ENCODE measurements at places on chromosomes 2 and 18.

- no peak for DNase-seq
These were observed 42.7 kb downstream of the ODC1 start for GRCh38 chr2:10405448-10405847.

DNA sequence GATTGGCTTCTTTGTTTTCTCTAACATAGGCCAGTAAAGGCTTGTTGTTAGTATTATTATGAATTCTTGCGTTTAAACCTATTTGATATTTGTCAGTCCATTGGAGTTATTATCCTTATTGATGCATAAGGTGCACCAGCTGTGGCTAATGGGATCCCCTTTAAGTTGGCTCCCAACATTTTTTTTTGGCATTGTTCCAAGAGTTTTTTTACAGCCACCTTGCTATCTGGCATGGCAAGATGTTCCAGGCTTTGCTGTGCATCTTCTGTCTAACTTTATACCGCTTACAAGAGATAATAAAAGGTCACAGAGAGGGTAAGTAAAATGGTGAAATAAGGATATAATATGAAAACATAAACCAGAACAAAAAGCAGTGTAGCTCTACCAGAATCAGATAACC is 157.5 kb upstream of the TACR1 start:
- no peak for DNase-seq

DNA sequence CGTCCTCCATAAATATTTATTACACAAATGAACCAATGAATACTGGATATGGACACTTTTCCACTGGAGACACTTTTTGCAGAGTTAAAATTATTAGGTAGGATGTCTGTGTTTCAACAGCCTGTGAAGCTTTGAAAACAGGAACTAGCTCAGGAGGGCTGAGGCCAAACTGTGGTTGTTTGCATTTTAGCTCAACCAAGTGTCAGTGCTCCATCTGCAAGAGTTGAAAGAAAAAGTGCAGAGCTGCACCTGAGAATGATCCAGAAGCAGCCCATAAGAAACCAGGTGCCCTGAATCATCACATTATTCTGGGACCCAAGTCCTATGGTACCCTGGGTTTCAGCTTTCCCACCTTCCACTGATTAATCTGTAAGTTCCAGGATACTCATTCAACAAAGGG is 180.4 kb downstream of the TRIB2 start:
- no peak for DNase-seq

DNA sequence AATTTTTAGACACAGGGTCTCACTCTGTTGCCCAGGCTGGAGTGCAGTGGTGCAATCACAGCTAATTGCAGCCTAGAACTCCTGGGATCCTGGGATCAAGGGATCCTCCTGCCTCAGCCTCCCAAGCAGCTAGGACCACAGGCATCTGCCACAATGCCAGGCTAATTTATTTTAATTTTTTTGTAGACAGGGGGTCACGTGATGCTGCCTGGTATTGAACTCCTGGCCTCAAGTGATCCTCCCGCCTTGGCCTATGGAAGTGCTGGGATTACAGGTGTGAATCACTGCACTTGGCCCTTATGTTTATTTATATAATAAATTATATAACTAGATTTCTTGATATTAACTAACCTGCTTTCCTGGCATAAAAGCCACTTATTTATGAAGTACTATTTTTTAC is 1081.7 kb upstream of the FANCL start:
- no peak for DNase-seq

DNA sequence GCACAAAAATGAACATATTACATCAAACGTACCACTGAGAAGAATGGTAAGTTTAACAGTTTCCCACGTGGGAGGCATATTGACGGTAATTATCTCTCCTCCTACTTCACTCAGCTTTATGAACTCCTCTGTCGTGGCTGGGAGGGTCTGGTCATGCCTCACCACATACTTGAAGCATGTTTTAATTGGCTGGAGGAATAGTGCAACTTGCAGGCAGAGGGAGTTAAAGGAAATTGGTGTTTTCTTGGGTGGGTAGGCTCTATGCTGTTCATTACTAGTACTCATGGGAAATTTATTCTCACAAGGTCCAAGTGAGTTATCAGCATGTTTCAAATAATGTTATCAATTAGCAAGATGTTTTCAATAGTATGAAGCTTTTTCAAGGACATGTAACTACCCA is 767.0 kb downstream of the PLCL1 start:
- DNase-seq: no peak

DNA sequence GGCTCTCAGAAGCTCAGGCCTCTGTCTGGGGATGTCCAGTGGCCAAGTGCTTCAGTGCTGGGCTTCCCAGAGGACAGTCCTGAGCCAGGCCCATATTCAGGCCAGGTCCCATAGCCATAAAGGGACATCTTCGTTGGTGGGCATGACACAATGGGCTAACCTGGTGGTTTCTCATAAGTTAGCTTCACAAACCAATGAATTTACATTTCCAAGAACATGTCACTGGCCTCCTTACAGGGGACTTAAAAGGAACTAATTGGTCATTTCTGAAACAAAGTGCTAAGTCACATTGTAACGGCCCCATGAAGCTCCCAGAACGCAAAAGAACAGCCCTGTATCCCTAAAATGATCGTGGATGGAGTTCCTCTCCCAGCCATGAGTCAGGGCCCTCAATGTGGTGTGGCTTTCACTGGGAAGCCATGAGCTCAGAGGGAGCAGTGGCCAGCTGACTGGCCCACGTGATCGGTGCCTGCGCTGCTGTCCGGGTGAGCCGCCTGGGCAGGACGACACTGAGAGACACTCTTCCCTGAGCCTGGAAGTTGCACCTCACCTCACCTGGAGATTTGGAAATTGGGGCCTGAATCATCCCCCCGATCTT is 163.7 kb upstream of the APCDD1 start:
- DNase-seq: no peak

GRCh38 chr18:78758496-78758895 is 221.1 kb upstream of the SALL3 start:
- no peak for DNase-seq

DNA sequence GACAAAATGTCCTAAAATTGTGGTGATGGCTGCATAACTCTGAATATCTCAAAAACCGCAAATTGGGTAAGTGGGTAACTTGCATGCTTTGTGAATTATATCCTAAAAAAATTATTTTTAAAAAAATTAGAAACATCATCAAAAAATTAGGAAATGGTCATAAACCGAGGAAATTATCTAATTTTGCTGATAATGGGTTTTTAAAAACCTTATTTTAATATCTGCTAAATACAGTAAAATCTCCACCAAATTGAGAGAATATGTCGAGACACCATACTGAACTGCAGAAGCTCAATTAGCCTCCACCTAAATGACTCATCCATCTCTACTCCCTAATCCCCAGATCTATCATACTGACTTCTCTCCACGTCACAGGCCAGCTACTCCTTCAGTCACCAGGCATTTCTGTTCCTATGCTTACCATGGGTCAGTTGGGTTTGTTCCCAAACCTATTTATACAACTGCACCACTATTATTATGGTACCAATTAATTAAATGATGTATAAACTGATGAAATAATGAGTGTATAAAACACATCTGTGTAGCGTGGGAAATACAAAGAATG is 36.1 kb downstream of the SPIRE1 start:
- no peak for DNase-seq

Data from astrocyte of the cerebellum (primary cell).